ENCODE measurements at places on chromosomes 4 and X.

- no peak for DNase-seq
Observed at GRCh38 chr4:1449475-1449832, 43.2 kb upstream of the NKX1-1 start.

- DNase-seq, result no peak
Observed at GRCh38 chr4:147794314-147794680, 62.4 kb downstream of the ARHGAP10 start.

GRCh38 chr4:151344948-151345347 lies 19.5 kb upstream of the SH3D19 start:
- DNase-seq, result no peak

- DNase-seq, result no peak
Observed at GRCh38 chr4:38354872-38355271, 309.1 kb upstream of the KLF3 start.

DNA sequence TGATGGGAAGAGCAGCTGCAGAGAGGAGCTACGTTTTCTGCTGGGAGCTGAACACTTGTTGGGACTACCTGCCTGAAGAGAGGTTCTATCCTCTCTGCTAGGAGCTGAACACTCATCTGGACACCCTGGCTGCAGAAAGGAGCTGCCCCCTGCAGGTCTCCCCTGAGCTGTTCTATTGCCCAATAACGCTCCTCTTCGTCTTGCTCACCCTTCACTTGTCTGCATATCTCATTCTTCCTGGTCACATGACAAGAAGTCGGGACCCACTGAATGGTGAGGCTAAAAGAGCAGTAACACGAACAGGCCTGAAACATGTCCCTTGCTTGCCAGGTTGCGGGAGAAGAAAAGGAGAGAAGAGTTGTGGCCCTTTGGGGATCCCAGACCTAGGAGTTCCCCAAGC lies 27.8 kb downstream of the NAA11 start:
- DNase-seq, result no peak

GRCh38 chr4:87849612-87850011 lies 16.8 kb downstream of the MEPE start:
- DNase-seq, result no peak

DNA sequence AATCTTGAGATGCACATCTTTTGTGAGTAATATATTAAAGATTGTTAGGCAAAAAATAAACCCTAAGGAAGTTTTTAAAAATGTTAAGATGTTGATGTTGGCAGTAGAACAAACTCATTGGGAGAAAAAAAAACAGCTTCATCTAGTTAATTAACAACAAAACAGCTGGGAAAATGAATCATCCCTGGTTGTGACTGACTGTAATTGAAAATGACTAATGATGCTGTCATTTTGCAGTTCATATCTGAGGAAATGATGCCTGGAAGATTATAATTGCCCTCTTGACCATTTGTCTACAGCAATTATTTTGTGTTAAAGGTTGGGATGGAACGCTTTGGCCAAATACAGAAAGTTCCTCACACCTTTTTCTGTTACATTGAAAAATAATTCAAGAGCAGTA lies 760.4 kb upstream of the FTHL17 start:
- peak; percentile 16 for DNase-seq

GRCh38 chr4:147325571-147325981 lies 155.3 kb upstream of the EDNRA start:
- DNase-seq, result no peak

DNA sequence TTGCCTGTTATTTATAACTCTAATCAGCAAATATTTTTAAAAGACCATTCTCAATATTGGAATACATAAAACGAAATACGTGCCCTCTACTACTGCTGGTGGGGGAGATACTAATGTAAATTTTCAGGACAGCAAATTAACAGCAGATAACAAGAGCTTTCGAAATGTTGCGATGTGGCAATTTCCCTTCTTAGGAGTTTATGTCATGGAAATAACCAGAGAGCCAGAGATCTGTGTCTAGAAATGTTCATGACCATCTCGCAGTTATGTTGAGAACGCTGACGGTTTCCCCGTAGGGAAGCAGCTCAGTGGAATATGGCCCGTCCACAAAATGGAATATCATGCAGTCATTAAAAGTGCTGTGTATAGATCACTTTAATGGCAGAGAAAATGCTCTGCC lies 238.4 kb upstream of the PSAPL1 start:
- no peak for DNase-seq

DNA sequence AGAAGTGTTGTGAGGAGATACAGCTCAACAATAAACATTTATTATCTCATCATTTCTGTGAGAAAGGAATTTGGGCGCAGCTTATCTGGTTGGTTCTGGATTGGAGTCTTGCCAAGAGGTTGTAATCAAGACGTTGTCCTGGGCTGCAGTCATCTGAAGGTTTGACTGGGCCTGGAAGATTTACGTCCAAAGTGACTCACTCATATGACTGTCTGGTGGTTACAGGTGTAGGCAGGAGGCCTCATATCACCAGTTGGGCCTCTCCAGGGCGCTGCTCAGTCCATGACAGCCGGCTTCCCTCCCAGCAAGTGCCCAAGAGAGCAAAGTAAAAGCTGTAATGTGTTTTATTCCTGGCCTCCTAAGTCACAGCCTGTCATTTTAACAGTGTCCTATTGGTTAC lies 106.3 kb downstream of the USP46 start:
- DNase-seq, result no peak

DNA sequence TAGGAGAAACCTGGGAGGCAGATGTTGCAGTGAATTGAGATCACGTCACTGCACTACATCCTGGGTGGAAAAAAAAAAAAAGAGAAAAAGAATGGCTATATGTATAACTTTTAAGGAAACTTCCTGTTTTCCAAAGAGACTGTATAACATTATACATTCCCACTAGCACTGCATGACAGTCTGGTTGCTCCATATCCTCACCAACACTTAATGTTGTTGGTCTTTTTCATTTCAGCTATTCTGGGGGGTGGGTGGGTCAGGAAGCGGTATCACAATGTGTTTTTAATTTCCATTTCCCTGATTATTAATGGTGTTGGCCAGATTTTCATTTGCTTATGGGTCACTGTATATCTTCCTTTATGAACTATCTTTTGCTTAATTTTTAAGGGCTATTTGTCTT lies 13.4 kb downstream of the LRIT3 start:
- no peak for DNase-seq

DNA sequence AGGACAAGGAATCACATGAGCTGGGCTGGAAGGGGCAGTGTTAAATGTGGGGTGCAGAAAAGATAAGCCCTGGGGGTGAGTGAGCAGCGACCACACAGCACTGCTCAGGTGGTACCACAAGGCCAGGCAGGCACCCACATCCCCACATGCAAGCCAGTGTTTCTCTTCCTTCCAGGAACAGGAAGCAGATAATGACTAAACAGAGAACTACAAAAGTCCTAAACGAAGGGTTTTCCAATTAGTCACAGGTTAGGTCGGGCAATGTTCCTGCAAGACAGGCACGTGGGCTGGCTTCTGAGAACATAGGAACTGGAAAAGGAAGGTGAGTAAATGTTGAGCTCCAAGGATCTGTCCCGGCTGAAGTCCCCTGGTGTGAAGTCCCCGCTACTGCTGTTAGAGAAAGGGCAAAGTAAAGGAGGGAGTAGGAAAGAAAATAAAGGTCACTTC lies 19.5 kb downstream of the RELL1 start:
- peak; percentile 82 for DNase-seq

DNA sequence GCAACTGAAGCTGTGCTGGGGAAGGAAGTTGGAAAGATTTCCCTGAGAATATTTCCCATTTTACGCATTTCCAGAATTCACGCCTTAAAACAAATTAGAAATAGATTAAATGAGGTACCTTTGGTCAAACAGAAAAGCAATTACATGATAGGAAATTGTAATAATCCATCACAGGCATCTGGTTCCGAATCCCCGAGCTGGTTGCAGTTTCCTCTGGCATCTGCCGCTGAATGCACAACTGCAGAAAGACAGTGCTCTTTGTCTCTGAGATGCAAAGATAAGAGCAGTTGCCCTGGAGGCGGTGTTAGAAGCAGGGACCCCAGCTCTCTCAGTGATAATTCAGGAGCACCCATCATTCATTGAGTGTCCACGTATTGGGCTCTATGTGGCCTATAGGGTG lies 224.4 kb downstream of the LDB2 start:
- DNase-seq, result no peak

DNA sequence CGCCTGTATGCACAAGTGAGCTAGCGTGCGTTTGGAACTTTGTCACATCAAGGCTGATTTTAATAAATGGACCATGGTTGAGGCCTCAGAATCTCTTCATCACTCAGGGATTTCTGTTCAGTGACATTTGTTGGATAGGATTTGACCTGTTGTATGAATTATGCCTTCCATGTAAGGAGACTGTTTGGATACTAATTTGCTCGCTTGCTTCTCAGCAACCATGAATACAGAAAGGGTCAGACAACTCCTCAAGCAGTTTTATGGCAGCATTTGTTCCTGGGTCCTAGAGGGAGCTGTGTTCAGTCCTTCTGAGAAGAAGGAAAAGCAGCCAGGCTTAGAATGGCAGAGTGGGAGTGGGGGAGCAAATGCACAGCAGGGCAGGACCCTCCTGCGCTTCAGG lies 269.7 kb upstream of the LCORL start:
- no peak for DNase-seq

GRCh38 chr4:11881947-11882346 lies 453.3 kb upstream of the HS3ST1 start:
- no peak for DNase-seq

DNA sequence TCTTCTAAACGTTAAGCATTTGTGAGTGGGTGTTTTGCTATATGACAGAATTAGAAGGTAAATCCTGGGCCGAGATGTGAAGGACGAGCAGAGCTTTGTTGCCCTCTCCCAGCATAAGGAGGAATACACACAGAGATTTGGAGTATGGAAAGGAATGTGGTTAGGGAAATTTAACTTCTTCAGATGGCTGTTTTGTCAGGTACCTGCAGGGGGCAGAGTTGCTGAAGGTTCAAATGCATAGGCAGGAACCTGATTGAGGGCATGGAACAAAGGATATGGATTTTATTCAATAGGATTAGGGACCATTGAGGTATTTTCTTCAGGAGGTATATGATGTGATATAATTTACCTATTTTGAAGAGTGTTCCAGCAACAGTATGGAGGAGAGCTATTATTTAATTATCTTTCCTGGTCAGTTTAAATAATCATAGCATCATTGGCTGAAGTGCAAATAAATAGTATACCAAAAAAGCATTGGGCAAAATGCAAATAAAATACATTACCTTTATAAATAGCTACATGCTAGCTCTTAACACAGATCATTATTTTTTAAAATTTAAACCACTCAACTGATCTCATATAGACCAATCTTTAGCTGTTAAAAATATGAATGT lies 143.6 kb downstream of the SLIT2 start:
- DNase-seq, result peak; percentile 1

DNA sequence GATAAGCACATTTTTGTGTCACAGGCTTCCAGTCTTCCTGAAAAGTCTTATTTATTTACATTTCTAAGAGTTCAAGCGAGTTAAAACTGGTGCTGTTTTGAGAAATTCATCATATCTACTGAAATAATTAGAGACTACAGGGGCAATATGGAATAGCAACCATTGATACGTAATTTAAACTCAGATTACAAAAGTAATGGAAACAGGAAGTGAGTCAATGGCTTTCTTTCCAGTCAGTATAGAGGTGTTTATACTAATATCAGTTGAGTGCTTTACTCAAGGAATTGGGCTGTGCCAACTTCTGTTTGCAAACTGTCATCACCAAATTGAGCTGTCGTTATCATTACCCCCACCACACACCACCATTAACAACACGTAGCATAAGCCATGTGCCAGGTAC lies 222.7 kb downstream of the COL25A1 start:
- peak; percentile 28 for DNase-seq

GRCh38 chr4:168411318-168412150 lies 68.8 kb downstream of the DDX60L start:
- no peak for DNase-seq

- no peak for DNase-seq
Observed at GRCh38 chr4:81304871-81305270, 89.8 kb upstream of the PRKG2 start.

DNA sequence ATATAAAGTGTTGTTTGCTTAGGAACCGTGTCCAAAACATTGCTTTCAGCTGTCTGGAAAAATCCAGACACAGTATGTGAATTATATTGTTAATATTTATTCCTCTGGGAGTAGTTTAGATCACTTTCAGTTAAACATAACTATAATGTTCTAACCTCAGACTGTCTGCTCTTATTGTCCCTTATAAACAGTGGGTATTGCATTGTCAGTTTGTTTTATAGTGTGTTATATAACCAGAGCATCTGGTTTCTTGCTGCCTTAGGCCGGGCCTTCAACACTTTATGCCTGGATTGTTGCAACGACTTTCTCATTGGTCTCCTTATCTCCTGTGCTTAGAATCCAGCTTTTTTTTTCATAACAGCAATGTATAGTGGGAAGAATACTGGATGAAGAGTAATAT lies 26.4 kb downstream of the ATG4A start:
- no peak for DNase-seq

GRCh38 chr4:83043801-83044407 lies 8.9 kb downstream of the COPS4 start:
- peak; percentile 37 for DNase-seq

DNA sequence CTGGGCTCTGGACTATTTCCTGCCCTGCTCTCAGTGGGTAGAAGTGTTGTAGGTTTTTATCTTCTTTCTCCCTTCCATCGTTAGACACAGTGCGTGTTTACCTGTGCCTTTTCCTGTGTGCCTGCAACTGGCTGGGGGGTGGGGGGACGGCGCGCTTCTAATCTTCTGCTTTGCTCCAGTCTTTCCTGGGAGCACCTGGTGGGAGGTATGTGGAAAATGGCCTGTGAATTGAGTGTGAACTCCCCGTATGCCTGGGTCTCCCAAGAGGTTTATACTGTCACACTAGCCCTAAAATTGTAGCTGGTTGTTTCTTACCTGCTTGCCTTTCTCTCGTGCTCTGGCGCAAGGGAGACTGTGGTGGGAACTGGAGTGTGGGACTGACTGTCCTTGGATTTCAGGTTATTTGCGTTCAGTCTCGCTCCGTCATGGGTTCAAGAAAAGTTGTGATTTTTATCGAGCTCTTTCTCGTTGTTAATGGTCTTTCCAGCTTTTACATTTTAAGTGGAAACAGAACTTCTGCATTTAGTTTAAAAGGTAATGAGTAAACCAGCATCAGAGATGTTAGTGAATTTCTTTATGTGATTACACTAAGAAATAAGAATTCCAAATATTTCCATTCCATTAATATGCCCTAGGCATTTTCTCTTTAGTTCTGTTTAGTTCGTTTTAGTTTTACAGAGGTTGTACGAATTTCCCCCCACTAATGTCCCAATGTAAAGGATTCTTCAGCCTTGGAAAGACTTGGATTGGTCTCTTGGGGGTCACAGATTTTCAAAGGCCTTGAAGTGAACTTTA lies 15.3 kb downstream of the MRPL1 start:
- no peak for DNase-seq

DNA sequence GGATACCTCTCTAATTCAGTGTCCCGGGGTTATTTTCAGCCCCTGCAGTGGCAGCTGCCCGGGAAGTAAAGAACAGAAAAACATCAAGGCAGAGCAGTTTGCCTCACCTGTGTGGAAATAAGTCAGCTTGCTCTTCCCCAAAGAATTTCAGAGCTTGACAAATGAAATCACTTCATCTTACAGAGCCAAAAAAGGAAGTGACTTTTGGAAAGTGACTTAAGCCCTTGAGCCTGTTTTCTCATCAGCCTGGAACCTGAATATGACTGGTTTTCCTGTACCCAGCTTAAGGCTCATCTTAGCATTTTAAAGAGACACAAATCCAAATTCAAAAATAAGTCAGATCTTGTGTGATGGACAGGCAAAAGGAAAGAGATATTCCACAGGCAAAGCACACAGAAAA lies 211.6 kb downstream of the RCHY1 start:
- no peak for DNase-seq

- no peak for DNase-seq
Observed at GRCh38 chr4:184420881-184421416, 53.4 kb downstream of the IRF2 start.

GRCh38 chr4:86613734-86614133 lies 19.6 kb downstream of the PTPN13 start:
- no peak for DNase-seq

- DNase-seq, result peak; percentile 30
Observed at GRCh38 chr4:140637836-140638235, 69.1 kb upstream of the UCP1 start.
